ENCODE measurements at places on chromosomes 1 and 21.

DNA sequence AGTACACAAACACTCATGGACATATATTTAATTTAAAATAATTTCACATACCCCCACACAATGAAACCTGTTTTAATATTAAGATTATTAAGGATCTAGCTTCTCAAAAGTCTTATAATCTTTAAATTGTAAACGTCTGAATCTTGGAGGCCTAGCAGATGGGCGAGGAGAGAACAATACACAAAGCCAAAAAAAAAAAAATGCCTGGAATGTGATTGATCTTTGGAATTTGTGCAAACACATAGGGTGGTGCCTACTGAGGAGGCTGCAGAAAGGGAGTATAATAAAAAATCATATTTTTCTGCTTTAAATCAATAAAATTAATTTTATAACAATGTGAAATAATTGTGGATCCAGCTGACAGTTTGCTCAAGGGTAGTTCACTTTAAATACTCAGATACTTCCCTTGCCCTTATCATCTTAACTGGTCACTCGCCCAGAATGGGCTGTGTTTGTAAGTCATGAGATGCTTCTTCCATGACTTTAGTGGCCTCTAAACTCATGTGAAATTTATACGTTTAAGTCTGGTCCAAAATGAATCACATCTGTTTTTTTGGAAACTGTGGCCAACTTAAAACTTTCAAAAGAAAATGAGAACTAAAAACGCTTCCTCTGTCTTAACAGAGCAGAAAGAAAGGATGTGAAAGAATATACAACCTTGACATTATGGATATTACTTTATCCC is 802.8 kb upstream of the CXADR start:
- DNase-seq, result no peak

DNA sequence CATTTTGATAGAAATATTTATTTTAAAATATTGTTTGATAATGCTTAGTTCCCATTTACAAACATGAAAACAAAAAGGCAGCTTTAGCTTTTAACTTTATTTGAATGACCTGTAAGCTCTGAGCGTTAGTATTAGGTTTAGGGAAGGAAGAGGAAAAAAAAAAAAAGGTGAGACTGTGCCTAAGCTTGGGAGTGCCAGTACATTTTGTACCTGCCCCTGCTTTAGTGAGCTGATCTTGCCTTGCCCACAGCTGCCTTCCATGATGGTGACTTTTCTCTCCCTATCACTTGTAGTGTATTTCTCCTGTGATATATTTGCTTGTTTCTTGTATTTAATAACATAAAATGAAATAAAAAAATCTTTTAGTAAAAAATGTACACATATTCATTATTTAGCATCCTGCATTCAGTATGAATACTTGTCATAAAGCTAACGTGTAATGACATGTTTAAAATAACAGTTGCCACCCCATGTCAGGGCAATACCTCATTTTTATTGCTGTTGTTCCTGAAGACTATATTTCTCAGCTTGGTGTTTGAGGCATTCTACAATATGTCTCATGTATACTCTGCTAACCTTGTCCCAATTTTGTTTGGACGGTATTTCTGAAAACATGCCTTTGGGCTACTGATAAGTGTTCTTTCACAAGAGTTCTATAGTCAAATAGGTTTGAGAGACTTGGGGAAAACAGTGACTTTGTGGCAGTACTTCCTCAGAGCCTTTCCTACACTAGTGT is 76.3 kb downstream of the NEK7 start:
- DNase-seq, result no peak

- no peak for DNase-seq
Observed at GRCh38 chr1:53992085-53992874, 25.7 kb downstream of the LDLRAD1 start.

DNA sequence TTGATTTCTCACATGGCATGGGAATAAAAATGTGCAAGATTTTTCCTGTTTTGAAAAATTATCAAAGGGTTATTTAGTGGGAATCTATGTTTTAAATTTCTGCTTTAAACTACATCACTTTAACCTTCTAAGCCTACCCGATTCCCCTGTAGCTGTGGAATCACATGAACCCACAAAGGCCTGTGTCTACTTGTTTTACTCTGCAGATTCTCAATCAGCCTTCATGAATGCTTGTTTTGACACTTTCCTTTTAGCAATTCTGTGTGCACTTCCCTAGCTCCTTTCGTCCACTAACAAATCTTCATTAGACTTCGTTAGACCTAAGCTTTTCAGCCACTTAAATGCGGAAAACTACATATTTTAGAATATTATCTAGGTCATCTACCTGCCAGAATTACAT is 56.0 kb upstream of the C1orf21 start:
- no peak for DNase-seq

DNA sequence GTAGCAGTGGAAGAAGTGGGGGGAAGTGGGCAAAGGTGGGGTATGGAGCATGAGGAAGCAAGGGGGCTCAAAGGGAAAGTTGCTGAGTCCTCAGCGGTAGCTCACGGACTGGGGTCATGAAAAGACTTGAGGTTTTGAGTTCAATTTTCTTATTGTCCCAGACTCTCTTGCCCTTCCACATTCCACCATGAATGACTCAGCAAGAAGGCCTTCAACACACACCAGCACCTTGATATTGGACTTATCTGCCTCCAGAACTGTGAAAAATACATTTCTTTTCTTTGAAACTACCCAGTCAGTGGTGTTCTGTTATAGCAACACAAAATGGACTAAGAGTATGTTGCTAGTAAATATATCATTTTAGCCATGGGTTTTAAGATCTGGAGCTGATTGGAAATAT is 17.3 kb upstream of the RHBDL2 start:
- DNase-seq, result no peak

GRCh38 chr1:117897551-117897950 is 31.9 kb downstream of the GDAP2 start:
- no peak for DNase-seq

Data from activated naive CD4-positive, alpha-beta T cell treated with anti-CD3 and anti-CD28 coated beads, Interleukin-2, amount 50 U/mL, for 72 hours (primary cell).